ENCODE measurements at places on chromosomes 11 and 22.
A peak's percentile ranks its signal among the peaks of the same experiment; 100 is the strongest.

DNA sequence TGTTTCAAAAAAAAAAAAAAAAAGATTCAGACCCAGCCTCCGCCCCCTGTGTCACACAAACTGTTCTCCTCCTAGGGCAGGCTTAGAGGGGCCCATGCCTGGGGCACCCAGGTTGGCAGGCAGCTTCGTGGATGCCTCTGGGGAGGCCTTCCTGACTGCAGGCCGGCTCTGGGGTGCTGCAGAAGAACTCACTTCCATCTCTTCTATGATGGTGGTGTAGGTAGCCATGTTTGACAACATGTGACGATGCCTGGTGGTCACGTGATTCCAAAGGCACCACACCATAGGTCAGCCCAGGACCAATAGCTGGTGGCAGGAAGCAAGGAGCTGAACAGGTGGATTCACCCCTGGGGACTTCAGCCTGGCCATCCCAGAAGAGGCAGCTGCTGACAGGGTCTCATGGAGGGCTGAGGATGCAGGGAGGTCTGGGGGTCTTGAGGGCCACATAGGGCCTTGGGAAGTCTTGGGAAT is 24.1 kb upstream of the CELSR1 start:
- peak; percentile 31 for DNase-seq

- DNase-seq = peak; percentile 95
These were observed 3.0 kb upstream of the MYBPC3 start for GRCh38 chr11:47355283-47356128.

GRCh38 chr11:99066618-99067317 is 46.0 kb downstream of the CNTN5 start:
- DNase-seq = no peak

GRCh38 chr22:39446239-39446721 is 10.5 kb upstream of the MGAT3 start:
- DNase-seq = peak; percentile 37

DNA sequence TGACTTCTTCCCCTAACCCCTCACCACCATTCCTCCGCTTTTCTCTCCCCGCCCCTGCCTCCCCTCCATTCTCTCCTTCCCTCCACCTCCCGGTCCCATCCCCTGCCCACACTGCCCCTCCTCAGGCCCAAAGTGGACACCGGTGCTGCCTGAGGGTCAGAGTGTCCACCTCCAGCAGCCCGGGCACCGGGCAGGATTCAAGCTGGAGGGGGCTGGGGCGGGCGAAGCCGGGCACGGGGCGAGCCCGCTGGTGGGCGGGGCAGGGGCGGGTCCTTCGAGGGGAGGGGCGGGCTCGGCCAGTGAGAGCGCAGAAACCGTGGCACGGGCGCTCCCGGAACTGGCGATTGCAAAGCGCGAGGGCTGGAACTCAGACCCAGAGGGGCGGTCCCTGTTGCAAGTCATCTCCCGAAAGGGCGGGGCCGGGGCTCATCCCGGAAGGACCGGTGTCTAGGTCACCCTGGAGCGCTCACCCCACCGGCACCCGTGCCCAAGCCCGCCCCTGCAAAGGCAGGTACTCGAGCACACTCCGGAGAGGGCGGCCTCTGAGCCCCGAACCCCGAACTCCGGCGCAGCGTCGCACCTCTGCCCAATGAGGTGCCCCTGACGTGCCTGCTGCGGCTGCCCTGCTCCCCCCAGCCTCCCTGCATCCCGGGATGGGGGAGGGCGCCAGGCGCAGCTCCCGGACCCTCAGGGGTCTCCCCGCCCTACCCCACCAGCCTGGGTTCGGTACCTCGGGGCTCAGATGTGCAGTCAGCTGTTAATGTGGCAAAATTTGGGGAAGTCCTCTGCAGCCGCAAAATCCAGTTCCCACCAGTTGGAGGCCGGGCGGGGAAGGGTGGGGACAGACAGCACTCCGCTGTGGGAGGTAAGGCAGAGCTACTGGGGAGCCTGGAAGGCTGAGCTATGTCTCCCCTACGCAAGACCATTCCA is 16.5 kb upstream of the CDKN1C start:
- peak; percentile 98 for DNase-seq

Measured in Right ventricle myocardium inferior (tissue), 1 donor.